ENCODE measurements at places on chromosomes 6 and 20. TPM values are rescaled to one million over a fixed set of nuclear protein-coding genes. Genes with fewer than 3 reads are reported as not detected.

DNA sequence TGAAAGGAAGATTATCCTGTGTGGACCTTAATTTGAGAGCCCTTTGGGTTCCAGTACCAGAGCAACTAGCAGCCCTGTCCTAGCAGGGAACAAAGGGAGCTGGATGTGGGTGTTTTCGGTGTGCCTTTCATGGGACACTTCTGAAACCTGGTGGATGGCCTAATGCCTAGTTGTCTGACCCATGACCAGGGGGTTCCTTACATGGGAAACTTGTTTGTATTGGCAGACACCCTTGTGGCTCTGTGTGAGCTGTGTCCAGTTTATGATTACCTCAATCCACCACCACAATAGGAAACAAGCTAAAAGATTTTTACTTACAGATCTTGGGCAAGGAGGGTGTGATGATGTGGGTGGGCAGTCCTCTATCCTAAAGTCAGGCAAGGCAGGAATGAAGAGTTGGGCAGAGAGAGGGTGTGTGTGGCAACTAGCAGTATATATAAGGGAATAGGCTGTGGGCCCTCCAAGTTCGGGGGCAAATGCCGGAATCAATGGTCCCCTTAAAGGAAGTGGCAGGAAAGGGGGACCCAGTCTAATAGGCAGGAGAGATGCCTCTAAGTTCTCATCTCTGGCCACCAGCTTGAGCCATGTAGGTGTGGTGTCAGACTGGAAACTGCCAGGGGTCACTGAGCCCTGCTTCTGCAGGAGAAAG lies 264.6 kb downstream of the QKI start:
- no peak for DNase-seq

DNA sequence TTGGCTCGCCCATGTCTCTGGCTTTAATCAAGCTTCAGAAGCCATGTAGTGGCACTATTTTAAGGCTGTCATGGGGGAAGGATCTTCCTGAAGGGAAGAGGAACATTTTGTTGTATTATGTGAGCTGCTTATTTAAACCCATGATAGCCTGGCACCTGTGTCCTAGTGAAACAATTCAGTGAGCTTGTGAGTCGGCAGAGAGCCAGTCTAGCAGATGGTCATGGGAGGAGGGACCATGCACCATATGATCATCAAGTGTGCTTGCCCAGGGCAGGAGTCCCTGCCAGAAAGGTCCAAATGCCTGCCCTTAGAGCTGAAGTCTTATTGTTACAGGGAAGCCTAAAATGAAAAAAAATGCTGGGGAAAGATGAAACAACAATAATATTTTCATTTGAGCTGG lies 132.9 kb downstream of the PRDM13 start:
- DNase-seq = no peak

GRCh38 chr20:33410081-33410742 lies 8.9 kb upstream of the CDK5RAP1 start:
- no peak for DNase-seq

GRCh38 chr6:7758456-7758855 lies 32.6 kb downstream of the BMP6 start:
- DNase-seq = no peak

DNA sequence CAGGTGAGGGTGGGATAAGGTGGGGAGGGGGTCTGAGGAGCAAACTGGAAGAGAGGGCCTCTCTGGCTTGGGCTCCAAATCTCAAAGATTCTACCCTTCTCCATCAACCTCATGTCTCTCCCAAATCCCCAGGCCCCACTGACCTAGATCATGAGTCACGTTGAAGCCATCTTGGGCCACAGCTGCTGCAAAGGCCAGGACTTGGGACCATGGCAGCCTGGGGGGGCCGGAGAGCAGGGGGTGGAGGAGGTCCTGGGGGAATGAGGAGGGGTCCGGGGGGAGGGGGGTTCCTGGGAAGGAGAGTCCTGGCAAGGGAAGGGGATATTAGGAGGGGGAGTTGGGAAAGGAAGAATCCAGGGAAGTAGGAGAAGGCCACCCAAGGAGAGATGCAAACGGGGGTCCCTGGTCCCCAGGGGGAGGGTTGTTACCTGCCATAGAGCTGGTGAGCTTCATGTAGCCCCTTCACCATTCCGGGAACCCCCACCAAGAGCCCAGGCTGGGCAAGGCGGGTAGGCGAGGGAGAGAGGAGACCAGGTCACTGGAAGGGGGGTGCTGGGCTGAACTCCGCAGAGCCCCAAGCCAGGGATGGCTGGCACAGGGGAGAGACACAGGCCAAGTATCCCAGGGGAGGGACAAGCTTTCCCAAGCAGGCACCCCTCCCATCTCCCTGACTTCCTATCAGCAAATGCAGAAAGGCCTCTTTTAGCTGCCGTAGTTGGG lies 12.7 kb downstream of the GGT7 start:
- DNase-seq = peak; percentile 80

DNA sequence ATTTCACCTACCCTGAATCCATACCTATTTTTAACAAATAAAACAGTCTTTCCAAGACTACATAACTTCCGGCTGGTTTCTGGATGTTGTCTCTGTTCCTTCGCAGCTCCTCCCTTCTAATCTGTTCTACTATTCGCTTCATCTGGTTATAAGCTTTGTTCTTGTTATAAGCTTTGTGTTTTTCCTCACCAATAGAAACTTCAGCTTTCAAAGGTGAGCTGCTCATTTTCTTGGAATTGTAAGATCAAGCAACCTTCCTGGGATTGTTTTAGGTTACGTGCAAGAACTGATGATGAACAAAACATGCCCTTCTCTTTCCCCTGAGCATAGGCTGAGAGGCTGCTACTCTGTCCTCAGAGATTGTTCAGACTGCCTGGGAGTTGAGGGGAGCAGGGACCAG lies 2.1 kb downstream of the GFOD1 start:
- DNase-seq = no peak

GRCh38 chr6:35305117-35305516 lies 7.5 kb downstream of the DEF6 start:
- peak; percentile 11 for DNase-seq

GRCh38 chr6:111382476-111383294 lies 100.3 kb downstream of the REV3L start:
- DNase-seq = no peak

GRCh38 chr6:34248198-34248726 lies 544 bp downstream of the SMIM29 start:
- DNase-seq = no peak

DNA sequence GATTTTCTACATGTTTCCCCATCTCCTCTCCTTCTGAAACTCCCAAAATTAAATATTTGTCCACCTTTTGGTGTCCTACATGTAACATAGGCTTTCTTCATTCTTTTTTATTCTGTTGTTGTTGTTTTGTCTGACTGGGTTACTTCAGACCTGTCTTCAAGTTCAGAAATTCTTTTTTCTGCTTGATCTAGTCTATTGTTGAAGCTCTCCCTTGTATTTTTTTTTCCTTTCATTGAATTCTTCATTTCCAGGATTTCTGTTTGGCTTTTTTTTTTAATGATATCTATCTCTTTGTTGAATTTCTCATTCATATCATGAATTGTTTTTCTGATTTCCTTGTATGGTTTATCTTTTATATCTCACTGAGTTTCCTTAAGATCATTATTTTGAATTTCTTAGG lies 20.6 kb upstream of the LGSN start:
- no peak for DNase-seq

DNA sequence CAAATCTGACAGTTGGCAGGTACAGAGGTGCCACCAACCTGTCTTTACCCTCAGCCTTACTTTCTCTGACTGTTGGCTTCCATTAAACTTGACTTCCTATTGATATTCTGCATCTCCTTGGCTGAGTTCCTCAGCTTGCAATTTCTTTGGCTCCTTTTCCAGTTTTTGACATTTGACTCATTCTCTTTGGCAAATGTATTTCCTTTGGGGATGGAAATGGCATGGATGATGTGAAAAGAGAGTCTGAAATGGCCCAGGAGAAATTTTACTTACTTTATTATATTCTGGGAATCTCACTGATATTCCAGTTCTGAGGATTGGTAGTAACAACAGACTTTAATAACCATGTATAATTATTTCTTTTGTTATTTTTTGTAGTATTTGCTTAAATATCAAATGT lies 255.2 kb downstream of the CD109 start:
- DNase-seq = no peak

SLC22A16 gene
- total RNA-seq = 1.4 TPM

PCSK2 gene
- total RNA-seq = not detected

C20orf204 gene
- total RNA-seq = 0.74 TPM

All from mesenteric fat pad (tissue), 1 donor.